NCI-H1105 treated with DMSO at 0.1 percent for 48 hours (cell line): ENCODE measurements at places on chromosomes 4 and X.
A peak's percentile ranks its signal among the peaks of the same experiment; 100 is the strongest.

DNA sequence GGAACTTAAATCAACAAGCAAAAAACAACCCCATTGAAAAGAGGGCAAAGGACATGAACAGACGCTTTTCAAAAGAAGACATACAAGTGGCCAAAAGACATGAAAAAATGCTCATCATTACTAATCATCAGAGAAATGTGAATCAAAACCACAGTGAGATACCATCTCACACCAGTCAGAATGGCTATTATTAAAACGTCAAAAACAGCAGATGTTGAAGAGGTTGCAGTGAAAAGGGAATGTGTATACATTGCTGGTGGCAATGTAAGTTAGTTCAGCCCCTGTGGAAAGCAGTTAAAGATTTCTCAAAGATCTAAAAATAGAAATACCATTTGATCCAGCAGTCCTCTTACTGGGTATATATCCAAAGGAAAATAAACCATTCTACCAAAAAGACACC is 22.6 kb downstream of the RTL9 start:
- no peak for DNase-seq

DNA sequence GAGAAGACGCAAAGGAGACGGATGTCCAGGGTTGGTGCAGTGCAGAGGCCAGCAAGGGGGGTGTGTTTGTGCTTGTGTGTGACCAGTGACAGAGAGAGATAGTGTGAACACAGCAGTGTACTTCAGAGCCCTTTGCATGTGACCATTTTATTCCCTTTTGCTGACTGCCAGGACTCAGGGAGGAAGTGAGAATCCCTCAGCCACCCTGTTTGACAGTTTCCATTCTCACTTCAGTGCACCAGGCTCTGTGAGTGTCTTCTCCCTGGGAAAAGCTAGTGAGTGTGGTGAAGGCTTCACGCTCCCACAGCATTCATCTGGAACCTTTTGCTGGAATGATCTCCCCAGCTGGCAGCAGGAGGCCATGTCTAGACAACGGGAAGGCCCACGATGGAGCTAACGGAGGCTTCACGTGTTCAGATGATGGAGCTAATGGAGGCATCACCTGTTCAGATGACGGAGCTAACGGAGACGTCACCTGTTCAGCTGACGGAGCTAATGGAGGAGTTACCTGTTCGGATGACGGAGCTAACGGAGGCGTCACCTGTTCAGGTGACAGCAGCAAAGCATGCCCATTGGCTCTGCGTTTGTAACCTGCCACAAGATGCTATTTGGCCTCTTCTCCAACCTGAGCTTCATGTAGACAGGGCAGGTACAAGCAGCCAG is 195.4 kb downstream of the AFAP1 start:
- DNase-seq: no peak

DNA sequence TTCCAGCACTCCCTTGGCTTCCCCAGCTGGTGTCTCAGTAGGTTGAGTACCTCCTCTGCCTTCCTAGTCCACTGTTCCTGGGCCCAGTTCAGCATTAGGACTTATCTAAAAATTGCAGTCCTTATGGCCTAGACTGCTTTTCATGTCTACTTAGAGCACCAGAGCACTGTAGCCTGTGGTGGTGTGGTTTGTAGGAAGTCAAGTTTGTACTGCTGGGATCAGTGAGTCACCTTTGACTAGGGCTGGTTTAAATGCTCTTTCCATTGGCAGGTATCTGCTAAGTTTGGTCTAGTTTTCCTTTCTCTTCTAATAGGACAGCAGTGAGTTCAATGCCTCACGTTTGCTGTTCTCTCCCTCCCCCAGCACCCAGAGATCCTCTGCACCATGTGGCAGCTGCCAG is 233.6 kb upstream of the WDFY3 start:
- no peak for DNase-seq

DNA sequence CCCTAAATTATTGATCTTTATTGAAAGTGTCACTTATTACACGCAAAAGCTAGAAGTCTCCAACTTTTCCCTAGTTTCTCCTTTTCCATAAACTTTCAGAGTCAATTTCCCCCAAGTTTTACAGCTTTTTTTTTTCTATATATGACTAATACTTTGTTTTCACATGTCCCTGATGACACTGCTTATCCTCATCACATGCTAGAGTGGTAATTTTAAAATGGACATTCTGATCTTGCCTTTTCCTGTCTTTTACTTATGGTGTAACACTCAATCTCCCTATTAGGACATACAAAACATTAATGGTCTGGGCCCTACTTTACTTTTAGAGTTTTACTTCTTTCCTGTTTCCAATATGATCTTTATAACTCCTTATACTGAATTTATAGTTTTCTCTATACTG is 112.6 kb downstream of the ANK2 start:
- DNase-seq: no peak

- peak; percentile 13 for DNase-seq
Observed at GRCh38 chr4:37890801-37891259, at the start of gene TBC1D1. TSS of gene TBC1D1 (plus strand) at chr4:37891084. CDS start at chr4:37902096, 11,012 bp downstream.

- DNase-seq: no peak
Observed at GRCh38 chrX:97490656-97491055, 606.9 kb downstream of the RPA4 start.

DNA sequence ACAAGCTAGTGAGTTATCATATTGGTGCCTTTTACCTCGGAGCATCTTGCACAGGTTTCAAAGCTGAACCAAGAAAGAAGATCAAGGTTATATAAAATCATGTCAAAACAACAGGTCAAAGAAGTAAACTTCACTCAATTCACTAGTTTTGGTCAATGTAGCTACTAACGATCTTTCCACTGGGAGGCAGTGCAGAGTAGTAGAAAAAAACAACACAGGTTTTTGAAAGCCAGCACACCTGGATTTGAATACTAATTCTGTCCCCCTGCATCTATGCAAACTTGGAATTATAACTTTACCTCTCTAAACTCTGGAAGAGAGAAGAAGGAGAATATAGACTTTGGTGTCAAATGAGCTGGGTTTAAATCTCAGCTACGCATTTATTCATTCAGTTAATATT is 266.1 kb downstream of the GRIA3 start:
- DNase-seq: peak; percentile 7

DNA sequence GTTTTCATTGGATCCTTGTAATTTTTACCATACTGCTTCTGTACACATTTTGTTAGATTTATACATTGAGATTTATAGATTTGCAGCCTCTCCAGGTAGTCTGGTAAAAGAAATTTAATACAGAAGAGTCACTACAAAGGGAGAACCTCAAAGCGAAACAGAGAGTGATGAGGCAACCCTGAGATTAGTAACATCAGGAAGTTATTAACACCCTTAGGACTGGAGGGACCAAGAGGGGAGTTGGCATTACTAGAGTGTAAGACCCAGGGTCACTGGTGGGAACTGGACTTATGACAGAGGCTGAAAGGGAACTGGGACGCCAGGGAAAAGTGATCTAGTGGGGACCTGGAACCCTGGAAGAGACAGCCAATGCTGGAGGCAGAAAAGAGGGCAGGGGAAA is 20.6 kb upstream of the MAML3 start:
- DNase-seq: no peak

DNA sequence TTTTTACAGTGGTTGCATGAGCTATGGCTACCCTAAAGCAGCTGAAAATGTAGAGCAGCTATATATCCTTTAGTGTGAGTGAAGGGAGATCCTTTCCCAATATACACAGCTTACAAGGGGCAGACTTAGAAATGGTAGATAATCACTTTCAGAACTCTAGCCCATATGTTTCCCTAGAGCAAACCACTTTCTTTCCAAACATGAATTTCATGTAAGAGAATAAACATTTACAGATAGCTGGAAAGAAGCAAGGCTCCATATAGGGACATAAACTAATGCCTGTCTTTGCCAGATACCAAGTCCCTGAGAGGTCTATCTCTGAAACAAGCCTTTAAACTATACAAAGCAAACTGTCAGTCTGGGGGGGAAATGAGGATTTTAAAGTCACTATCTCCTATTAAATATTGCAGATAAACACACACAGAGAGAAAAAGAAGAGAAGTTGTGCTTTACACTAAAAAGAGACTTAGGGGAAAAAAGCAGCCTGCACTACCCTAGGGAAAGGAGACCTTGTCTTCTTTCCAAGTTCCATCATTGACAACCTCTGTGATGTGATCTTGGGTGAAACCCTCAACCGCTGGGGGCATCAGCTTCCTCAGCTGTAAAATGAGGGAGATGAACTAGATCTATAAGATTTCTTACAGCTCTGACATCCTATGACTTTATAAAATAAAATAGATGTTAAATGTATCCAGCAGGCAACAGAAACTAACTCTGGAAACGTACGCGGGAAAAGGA is 73.6 kb downstream of the TMEM156 start:
- no peak for DNase-seq

GRCh38 chr4:144531841-144532240 is 114.1 kb upstream of the HHIP start:
- no peak for DNase-seq

GRCh38 chr4:126265888-126266287 is 951.1 kb downstream of the FAT4 start:
- no peak for DNase-seq

GRCh38 chrX:107171369-107172102 is 34.7 kb downstream of the NUP62CL start:
- no peak for DNase-seq

DNA sequence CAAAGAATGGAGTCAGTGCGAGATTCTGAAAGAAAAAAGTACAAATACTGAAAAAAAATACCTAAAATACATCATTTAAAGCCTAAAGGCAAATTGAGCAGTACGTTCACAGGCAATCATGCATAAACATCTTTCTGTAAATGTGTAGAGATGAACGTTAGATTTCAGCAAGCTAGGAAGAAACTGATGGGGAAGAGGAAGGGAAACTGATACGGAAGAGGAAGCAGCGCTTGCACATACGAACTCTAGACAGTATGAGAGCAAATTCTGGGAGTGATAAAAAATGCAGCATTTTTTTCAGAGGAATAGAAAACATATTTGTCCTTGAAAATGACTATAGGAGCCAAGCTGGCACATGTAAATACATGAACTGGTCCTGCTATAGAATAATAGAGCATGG is 9.4 kb downstream of the ANKRD50 start:
- no peak for DNase-seq

- DNase-seq: no peak
Observed at GRCh38 chr4:1975391-1975801, 33.4 kb downstream of the NELFA start.

- no peak for DNase-seq
Observed at GRCh38 chr4:153638999-153639398, 45.1 kb upstream of the TLR2 start.

DNA sequence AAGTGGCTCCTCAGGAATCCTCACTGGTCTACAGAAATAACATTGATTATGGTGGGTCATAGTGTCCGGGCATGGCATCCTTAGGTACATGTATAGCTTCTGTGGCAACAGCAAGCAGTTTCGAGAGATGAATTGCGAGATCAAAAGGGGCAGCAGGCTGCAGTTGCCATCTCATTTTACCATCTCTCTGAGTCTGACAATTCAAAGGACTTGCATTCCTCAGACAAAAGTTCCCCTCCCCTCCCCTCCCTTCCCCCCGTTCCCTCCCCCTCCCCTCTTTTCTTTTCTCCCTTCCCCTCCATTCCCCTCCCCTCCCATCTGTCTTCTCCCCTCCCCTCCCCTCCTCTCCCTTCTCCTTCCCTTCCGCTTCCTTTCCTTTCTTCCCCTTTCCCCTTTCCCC is 70.2 kb downstream of the MTNR1A start:
- DNase-seq: no peak

DNA sequence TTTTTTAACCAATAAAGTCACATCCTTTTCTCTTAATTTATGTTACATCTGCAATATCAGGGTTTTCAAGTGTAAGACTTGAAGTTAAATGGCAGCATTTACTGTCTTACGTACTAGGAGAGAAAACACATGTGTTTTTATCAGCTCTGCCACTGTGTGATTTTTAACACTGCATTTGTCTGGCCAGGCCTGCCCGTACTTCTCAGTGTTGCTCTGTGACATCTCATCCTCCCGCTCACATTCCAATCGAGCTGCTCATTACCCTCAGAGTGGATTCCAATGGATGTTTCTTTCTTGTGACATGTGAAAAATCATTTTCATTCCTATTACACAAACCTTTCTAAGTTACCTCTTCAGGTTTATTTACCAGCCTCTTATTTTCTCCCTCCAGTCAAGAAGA is 420.3 kb downstream of the FAT4 start:
- no peak for DNase-seq

- no peak for DNase-seq
Observed at GRCh38 chr4:151858356-151858755, 97.5 kb upstream of the GATB start.

- no peak for DNase-seq
Observed at GRCh38 chr4:143384381-143384994, 47.8 kb downstream of the GAB1 start.

GRCh38 chrX:47618923-47619485 is 653 bp downstream of the SYN1 start:
- no peak for DNase-seq

DNA sequence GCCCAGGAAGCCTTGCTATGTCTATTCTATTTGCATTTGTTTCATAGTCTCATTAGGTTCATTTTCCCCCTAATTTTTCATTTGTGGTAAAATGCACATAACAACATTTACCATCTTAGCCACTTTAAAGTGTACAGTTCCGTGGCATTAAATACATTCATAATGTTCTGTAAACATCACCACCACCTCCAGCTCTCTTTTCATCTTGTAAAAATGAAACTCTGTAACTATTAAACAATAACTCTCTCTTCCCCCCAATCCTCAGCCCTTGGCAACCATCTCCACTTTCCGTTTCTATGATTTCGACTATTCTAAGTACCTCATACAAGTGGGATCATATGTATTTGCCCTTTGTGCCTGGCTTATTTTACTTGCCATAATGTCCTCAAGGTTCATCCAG is 19.9 kb downstream of the ARHGEF38 start:
- DNase-seq: peak; percentile 21

- DNase-seq: no peak
Observed at GRCh38 chr4:53003959-53004358, 141.8 kb downstream of the RASL11B start.

- no peak for DNase-seq
Observed at GRCh38 chr4:169156392-169156791, 114.4 kb downstream of the SH3RF1 start.

DNA sequence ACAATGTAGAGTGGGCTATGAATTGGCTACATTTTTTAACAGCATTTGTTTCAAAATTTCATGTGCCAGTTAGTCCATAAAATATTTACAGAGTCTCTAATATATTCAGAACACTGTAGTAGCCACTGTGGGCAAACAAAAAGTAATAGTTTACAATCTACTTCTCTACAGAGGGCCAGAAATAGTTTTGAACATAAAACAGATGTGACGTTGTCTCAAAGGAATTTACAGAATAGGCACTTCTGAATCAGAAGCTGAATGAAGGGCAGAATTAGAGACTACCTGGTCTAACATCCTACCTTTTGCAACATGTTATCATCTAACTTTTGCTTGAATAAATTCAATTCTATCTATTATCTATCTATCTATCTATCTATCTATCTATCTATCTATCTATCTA is 811.9 kb upstream of the EPHA5 start:
- no peak for DNase-seq
